ENCODE measurements at places on chromosomes 2 and 18.

GRCh38 chr2:104849618-104850141 lies 4.2 kb upstream of the POU3F3 start:
- peak; percentile 73 for DNase-seq

GRCh38 chr18:61855449-61856378 lies 37.1 kb downstream of the RNF152 start:
- no peak for DNase-seq

GRCh38 chr18:42025974-42026625 lies 71.1 kb downstream of the PIK3C3 start:
- peak; percentile 41 for DNase-seq

- no peak for DNase-seq
Observed at GRCh38 chr2:174846218-174846617, 81.9 kb upstream of the CHRNA1 start.

- no peak for DNase-seq
Observed at GRCh38 chr2:218262631-218263586, 2.1 kb downstream of the GPBAR1 start.

DNA sequence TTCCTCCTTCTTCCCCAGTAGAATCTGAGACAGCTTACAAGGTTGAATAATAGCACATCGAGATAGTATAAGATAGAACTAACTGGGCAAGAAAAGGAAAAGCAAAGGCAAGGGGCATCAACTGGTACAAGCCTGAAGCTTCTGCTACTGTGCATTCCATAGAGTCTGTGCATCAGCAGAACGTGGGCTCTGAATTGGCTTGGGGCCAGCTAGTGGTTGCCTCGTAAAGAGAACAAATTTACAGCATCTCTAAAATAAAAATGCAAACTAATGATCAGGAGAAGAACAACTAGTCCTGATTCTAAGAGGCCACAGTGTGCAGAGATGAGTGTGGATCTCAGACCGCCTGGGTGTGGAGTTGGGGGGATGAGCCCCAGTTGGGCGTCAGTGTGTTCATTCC lies 36.6 kb downstream of the UPP2 start:
- DNase-seq = no peak

DNA sequence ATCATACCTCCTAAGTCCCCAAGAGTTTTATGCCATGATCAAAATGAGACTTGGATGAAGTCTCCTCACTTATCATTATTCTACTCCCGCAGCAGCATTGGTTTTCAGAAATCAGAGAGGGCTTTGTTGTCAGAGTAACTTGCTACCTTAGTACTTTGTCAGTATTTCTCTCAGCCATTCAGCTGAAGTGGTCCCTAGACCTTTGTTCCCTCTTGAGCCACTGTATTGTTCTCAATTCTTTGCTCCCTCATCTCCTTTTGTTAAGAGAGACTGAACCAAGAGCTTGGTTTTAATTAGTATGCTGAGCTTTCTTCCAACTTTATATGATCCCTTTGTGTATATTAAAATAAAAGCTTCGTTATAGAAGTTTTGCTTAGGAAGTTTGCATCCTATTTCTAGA lies 133.4 kb downstream of the DOCK10 start:
- no peak for DNase-seq

- DNase-seq = no peak
Observed at GRCh38 chr2:69073928-69074570, 61.1 kb downstream of the ANTXR1 start.

DNA sequence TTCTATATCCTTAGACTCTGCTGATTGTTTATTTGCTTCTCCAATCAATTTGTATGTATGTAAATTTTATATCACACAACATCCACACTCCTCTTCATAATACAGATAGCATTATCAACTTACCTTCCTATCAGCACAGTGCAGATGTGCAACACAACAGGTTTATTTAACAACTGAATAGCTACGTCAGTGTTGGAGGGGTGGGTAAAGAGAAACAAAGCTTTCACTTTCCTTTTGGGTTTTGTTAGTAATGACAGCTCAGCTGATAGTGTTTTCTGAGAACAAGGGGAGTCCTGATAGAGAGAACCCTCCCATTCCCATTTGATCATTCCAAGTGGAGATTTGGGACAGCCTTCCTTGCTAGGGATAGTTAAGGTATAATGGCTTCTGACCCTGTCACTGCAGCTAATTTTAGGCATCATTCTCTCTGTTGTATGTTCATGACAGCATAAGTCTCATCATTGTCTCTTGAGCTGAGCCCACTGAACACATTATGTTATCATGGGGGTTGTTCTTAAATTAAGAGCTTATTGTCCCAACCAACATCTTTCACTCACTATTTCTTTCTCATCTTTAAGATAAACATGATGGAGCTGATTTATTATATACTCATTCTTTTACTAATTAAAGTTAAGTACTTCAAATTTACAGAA lies 227.7 kb downstream of the GPD2 start:
- peak; percentile 18 for DNase-seq

GRCh38 chr2:108858894-108859293 lies 72.3 kb downstream of the CCDC138 start:
- no peak for DNase-seq

- no peak for DNase-seq
Observed at GRCh38 chr2:98830571-98831145, 99.7 kb upstream of the MGAT4A start.

DNA sequence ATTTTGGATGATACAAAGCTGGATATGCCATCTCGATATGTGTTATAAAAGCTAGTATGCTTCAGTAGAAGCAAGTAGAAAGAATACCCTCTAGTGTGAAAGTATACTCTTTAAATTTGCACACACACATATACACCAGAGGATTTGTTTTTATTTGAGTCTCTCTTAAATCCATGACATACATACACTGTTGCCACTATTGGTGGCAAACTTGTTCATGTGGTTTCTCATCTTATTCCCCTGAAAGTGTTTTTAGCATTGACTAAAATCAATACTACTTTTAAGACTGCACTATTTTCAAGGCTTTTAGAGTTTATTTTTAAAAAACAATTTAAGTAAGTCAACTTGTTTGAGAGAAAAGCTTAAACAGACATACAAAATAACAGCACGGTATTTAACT lies 137.4 kb downstream of the IKZF2 start:
- no peak for DNase-seq

GRCh38 chr18:9709304-9709877 lies 1.3 kb downstream of the RAB31 start:
- DNase-seq = no peak

- no peak for DNase-seq
Observed at GRCh38 chr2:113027691-113028090, 22.4 kb downstream of the IL36A start.

DNA sequence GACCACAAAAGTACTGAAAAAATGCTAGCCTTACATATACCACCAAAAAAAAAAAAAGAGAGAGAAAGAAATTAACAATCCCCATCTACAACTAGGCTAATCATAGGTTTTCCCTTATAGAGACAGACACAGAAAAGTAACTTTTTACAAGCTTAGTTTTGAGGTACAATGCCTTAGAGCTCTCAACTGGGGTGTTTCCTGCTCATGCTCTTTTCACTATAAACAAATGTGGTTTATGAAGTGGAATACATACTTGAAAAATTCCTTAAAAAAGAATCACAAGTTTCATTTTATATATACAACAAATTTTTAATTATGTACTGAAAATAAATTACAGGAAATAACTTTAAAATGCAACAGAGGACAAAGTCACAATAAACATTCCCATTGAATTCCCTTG lies 82.5 kb downstream of the ATL2 start:
- no peak for DNase-seq

DNA sequence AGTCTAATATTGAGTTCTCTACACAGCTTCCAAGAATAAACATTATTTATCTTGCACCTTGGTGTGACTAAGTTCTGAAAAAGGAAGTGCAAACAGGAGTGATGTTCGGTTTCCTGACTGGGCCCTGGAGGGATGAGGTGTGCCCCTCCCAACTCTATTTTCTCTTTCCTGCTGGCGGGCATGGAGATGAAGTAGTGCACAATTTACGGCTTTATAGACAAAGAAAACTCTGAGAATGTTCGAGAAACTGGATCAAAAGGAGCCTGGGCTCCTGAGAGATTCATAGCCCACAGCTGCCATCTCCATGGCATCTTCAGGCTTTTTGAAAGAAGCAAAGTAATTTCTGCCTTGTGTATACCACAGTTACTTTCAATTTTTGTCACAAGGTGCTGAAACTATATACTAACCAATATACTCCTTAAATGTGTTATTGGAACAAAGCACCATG lies 22.3 kb downstream of the LRATD1 start:
- no peak for DNase-seq

DNA sequence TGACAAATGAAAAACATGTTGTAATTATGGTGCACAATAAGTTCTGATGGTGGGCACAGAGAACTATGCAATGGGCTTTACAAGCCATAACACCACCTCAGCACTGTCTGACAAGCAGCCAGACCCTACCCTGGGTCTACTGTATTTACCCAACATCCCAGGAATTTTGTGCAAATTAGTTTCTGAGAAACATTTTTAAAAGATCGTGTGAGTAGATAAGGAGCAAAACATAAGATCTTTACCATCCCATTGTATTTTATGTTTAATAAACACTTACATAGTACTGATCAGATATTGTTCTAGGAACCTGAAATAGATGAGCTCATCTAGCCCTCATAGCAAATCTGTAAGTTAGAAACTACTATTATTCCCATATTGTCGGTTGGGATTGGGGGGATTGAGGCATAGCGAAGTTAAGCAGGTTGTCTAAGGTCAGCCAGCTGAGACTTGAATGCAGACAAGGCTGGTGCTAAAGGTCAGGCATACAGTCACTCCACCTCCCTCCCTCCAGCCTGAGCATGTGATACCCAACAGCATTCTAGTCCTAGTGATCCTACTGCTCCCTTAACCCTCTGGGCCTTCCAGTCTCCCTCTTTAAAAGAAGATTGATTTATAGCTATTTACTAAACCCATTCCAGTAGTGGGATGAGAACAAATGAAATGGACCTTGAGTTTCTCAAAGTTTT lies 67.4 kb upstream of the STAM2 start:
- DNase-seq = no peak

DNA sequence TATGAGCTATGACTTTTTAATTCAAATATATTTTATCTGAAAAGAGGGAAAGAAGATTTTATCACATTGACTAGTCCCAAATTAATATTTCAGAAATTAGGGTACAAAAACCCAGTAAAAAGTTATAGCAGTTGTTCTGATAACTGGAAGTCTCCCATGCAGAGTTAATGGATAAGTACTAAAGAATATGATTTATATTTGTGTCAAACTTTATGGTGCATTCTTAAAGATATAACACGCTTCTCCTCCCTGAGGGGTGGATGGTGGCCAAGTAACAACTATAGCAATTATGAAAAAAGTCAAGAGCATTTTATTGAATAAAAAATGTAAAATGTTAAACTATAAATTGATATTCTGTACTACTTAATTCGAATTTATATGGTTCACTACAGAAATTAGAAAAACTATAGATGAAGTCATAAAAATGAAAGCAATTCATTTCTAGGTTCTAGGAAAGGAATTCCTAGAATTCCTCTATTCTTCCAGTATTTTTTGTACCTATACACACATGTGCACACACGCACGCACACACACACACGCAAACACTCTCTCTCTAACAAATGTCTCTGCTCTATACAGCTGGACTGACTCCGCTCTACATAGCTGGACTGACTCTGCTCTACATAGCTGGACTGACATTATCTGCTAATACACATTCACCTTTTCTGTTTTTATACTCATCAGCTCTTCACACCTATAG lies 111.3 kb downstream of the PRELID3A start:
- no peak for DNase-seq

GRCh38 chr2:102282678-102283091 lies 28.7 kb upstream of the IL1RL1 start:
- DNase-seq = no peak

GRCh38 chr2:16972276-16972675 lies 306.6 kb upstream of the CYRIA start:
- DNase-seq = no peak

DNA sequence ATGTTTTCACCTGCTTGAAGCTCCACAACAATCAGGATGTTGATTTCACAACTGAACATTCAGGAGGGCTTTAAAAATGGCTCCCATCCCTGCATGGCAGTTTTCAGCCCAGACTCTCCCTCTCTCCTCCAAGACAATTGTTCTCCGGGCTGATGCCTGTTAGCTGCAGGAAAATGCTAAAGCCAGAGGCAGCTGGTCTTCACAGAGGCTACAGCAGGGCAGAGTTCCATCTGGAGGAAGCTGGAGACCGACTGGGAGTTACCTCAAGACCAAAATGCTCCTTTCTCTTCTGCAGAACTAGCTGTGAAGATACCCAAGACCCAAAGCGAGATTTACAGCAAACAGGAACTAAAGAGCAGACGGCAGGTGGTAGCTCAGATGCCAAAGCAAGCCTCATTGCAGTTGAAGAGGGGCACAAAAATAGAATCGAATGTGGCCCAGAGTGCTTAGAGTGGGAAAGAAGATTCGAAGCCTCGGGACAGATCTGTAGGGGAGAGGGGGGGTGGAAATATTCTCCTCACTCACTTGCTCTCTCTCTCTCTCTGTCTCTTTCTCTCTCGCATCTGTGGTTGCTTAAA lies 423.6 kb downstream of the ZNF521 start:
- DNase-seq = no peak

- no peak for DNase-seq
Observed at GRCh38 chr18:39414009-39414700, 1848.6 kb upstream of the CELF4 start.

DNA sequence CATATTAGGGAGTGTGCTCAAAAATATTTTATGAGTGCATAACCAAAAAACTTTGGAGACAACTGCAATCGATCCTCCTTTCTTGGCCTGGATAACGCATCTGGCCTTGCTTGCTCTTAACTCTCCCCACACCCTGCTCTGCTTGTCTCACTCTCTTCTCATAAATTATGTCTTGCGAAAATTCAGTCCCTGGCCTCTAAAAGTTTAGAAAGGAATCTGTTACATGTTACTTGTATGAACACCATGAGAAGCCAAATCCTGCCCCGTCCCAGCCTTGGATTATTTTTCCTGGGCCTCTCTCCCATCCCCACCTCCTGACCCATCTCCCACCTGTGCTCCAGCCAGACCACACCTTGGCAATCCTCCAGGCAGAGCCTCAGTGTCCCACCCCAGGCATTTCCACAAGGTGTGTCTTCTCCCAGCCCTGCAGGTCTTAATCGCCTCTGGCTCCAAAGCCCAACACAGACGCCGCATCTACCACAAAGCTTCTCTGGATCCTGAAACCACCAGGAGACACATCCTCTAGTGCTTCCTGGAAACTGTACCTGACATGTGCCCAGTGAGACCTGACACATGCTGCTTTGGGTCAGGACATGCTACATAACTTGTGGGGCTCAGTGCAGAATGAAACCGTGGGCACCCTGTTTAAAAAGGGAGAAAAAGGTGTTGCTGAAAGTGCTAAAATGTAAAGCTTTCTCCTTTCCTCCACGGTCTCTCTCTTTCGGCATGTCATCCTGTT lies 99.6 kb upstream of the ST3GAL5 start:
- no peak for DNase-seq

All from GM20000 (cell line).